Brain microvascular endothelial cell (primary cell): ENCODE measurements at places on chromosomes 6 and 20.

GRCh38 chr6:125375013-125375412 lies 73.2 kb upstream of the HDDC2 start:
- DNase-seq, result no peak

DNA sequence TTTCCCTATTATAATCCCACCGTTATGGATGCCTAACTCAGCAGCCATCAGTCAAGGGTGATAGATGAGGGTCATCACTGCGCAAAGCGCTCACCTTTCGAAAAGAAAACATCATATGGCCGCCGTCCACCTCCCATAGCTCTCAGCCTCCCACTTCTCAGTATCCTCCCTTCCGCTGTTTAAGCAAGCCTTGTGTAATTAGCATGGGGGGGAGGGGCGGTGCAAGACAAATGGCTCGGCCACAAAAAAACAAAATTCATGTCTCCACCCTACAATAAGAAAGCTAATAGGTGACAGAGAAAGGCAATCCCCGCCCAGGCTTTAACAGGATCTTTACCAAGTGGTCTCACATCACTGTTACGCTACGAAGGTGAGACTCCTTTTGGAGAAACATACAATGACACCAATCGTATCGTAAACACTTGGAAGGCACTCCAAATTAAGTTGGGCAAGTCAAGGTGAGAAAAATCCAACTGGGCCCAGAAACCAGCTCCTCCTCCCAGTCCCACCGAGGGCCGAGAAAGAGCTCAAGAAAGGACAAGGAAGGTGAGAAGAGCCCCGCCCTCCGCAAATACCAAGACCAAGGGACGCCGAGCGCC lies 645 bp downstream of the DDX39B start:
- no peak for DNase-seq

DNA sequence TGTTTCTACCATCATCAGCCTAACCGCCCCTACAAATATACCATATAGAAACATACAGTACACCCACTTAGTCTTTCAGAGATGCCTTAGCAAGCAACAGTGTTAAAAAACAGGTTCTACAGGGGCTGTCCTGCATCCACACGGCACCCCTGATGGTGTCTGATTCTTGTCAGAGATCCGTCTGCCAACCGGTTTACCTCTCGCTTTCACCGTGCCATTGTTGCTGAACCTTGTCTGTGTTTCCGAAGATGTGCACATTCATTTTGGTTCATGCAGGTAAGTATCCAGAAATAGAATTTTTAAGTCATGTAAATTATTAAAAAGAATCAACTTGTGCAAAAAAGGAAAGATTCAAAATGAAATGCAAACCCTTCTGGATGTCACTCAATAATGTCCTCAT lies 52.9 kb downstream of the EPHA7 start:
- DNase-seq, result no peak

- DNase-seq, result no peak
Observed at GRCh38 chr20:31948008-31948407, 3.8 kb downstream of the PDRG1 start.

DNA sequence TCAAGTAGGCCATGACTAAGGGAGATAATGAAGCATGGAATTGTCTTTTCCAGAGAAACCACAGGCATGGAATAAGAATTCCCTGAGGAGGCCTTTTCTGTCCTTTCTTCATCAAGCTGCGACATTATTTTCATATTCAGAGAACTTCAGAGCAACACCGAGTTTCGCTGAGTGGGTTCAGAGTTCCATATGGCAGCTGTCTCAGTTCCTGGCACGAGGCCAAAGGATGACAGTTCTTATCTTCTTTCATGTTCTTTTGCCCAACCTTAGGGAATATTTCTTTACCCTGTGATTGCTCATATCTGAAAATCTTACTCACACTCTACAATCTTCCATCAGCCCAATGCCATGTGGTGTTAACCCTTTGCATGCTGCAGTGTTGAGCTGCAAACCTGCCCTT lies 135.3 kb upstream of the BMP2 start:
- peak; percentile 43 for DNase-seq

DNA sequence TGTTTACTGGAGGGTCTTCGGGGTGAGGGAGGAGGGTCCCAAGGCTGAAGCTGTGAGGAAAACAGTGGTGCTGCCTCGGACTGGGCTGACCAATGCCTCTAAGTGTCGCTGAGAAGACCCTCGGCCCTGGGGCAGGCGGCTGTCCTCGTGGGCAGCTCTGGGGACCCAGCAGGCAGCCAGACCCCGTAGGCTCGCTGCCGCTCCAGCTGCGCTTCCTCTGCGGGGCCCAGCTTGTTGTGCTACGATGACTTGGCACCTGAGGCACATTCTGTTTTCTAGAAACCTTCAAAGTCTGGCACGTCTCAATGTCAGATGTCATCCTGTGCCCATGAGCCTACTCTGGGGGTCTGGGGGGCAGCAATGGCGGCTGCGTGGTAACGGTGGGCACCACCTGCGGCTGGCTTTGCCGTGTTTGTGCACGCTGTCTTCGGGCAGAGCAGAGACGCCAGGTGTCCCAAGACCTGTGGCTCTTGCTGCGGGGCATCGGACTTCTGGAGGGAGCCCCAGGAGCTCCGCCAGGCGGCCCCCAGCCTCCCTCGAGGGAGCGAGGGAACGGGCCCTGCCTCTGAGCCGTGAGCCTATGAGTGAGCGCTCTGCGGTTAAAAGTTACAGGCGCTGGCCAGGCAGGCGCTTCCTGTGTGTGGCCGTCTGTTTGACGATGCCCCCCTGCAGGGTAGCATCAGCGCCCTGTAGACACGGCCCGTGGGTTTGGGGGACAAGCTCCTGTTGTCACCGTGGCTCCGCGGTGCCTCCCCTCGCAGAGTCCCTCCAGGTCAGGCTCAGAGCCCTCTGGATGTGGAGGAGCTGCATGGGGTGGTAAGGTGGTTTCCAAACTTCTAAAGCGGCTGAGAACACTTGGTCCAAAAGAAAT lies 6.8 kb downstream of the SLC17A9 start:
- no peak for DNase-seq
